HEK293T (cell line): ENCODE measurements at places on chromosomes 12 and 14.

GRCh38 chr12:3571724-3572123 lies 80.7 kb downstream of the PRMT8 start:
- no peak for DNase-seq

DNA sequence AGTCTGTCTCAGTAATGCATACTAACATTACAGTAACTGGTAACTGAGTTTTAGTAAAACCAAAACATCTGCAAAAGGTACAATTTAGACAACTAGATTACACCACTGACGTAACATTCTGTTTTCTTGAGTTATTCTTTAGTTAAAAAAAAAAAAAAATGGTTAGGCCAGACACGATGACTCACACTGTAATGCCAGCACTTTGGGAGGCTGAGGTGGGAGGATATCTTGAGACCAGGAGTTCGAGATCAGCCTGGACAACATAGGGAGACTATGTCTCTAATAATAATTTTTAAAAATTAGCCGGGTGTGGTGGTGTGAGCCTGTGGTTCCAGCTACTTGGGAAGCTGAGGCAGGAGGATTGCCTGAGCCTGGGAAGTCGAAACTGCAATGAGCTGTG lies 34.1 kb downstream of the AP5M1 start:
- DNase-seq, result no peak

- no peak for DNase-seq
Measured at GRCh38 chr12:111368291-111368787, 556 bp downstream of the PHETA1 start.

DNA sequence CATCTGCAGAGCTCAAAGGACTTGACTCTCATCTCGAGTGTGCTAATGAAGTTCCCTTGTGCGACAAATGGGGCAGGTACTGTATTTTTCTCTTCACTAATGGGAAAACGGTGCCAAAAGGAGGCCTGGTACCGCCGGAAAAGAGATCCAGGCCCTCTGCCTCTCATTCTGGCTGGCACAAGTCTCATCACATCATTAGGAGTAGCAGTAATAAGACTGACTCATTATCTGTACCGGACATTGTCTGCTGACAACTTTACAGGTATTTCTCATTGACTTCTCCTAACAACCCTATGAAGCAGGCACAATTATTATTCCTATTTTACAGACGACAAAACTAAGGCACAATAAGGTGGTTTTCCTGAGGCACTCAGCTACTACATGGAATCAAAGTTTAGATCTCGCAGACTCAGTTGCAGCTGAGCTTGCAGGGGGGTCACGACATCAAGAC lies 668 bp downstream of the APPL2 start:
- no peak for DNase-seq

DNA sequence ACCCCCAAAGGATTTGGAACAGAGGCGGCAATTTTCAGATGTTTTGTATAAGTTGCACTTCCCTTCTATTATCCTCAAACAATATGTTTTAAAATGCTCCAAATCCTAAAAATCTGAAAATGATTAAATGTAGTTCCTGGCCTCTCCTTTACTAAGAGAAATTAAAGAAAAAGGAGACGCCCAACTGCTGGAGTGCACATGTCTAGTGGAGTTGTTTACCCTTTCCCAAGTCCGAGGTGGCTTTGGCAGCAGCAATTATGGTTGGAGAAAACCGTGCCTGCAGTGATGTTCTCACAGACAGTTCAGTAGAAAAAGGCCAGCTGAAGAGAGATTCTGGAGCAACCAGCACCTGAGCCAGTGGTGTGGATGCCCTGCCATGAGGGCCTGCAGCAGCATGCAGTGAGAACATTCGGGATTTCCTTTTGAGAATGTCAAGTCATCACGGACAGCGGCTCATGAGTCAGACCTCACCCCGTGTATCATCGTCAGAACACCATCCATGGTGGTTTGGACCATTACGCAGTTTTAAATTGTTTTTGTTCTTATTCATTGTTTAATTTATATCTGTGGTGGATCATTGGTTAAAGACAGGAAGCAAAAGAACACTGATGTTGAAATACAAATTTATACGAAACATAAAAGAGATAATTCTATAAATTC lies 179.0 kb upstream of the KRR1 start:
- DNase-seq, result no peak

- peak; percentile 38 for DNase-seq
Measured at GRCh38 chr12:72330301-72330700, 58.1 kb downstream of the TRHDE start.

DNA sequence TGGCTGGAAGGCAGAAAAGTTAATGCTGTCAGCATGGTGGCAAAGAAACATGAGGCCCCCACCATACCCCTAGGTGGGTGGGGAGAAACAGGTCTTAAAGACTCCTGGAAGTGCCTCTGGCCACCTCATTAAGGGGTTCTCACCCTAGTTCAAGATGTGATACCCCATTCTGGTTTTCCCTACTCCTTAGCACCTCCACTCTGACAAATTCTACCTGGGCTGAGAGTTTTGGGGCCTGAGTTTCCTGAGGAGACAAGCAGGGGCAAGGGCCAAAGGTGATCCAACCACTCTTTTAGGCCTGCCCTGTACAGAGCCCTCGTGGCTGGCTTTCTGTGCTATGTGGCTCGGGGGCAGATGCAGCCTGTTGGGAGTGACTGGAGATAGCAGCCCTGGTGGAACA lies 7.9 kb upstream of the AVIL start:
- no peak for DNase-seq

DNA sequence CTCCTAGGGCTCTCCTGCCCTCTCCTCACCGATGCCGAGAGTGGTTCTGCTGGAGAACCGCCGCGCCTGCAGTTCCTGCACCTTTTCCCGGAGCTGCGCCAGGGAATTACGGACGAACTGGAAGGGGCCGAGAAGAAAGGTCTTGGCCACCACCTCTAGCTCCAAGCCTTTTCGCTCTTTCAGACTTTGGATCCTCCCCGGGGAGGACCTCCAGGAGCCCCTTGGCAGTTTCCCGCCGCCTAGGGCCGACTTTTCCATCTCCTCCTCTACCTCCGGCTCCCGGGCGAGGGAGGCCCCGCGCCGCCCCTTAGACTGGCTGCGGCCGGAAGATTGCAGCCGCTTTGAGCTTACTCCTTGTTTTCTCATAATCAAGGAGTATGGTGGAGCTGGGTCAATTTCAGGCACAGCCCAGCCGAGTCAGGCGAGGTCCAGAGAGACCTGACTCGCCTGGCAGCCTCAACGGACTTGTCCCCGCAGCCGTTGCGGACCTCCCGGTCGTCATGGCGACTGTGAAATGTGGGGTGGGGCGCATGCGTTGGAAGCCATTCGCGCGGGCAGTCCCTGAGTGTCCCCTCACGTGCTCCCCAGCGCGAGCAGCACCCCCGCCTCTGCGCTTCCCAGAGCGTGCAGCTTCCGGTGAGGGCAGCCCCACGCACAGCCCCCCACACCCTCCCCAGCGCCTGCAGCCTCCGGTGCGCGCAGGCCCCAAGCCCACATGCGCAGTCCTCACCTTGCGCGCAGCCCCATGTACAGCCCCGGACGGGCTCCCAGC lies at the start of gene DPY19L2:
Gene DPY19L2 (minus strand): TSS at position 466 of the 772 bp plus-strand sequence. CDS start 100 bp downstream, at position 366.
- peak; percentile 26 for DNase-seq

- no peak for DNase-seq
Measured at GRCh38 chr14:65864549-65864948, 452.0 kb downstream of the FUT8 start.

DNA sequence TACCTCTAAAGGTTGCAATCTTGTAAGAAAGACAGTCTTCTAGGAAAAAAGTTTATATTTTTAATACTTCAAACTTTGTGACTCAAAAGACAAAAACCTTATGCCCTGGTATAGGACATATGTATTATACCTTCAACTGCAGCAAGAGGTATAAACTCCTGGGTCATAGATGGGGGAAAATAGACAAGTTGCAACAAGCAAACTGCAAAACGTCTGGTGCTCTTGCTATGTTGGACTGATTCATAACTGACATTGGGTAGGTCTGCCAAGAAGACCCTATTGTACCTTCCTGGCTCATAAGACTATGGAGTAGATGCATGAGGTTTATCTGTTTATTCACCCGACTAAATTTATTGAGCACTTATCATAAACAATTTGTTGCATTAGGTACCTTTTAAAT lies 40.9 kb downstream of the BEST3 start:
- DNase-seq, result no peak

GRCh38 chr12:95997911-95998510 lies 1.9 kb upstream of the HAL start:
- no peak for DNase-seq

DNA sequence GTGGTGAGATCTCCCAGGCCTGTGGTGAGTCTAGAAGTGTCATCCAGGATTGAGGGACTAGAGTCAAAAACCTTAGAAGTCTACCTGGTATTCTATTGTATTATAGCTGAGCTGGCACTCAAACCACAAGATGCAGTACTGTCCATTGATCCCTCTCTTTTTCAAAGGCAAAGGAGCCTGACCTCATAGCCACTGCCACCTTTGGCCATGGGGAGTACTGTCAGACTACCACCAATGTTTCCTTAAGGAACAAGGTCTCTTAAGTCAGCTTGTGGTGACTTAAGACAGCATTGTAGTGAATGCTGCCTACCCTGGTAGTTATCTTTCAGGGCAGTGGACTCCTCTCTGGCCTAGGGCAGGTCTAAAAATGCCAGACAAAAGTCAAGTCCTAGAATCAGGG lies 878.0 kb upstream of the MDGA2 start:
- no peak for DNase-seq
